ENCODE measurements at places on chromosomes 2 and 18.

DNA sequence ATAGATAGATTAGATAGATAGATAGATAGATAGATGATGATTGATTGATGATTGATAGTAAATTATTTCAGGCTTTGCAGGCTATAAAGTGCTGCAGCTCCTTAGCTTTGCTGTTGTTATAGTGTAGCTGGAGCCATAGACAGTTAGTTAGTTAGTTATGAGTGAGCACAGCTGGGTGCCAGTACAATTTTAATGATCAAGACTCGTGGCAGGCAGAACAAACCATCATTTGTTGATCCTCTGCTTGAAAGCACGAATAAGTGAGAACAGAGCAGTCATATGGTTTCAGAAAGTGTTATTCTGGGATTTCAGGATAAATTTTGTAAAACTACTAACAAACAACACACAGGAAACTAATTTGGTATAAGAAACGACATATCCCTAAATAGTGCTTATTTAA, 53.9 kb downstream of the THOC1 start:
- DNase-seq: no peak

DNA sequence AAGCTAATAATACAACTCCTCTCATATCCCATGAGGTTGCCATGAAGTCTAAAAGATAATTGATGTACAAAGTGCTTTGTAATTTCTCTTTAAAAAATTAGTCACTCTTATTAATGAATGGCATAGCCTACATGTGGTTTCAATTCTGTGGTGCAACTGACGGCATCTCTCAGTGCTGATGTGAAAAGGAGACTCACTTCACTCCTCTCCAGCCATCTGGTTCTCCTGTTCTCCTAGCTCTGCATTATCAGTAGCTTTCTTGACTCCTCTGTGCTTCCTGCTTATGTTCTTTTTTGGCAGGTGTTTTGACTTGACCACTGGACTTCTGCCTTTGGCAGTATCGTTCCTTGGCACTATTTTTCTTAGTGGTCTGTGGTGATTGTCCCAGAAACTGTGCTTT, 134.9 kb upstream of the ZFP36L2 start:
- no peak for DNase-seq

- no peak for DNase-seq
Measured at GRCh38 chr2:221156062-221156734, 415.9 kb downstream of the EPHA4 start.

GRCh38 chr2:129203331-129203730, 776.1 kb upstream of the RAB6C start:
- no peak for DNase-seq

GRCh38 chr2:140041811-140042210, 1261.6 kb upstream of the NXPH2 start:
- no peak for DNase-seq

DNA sequence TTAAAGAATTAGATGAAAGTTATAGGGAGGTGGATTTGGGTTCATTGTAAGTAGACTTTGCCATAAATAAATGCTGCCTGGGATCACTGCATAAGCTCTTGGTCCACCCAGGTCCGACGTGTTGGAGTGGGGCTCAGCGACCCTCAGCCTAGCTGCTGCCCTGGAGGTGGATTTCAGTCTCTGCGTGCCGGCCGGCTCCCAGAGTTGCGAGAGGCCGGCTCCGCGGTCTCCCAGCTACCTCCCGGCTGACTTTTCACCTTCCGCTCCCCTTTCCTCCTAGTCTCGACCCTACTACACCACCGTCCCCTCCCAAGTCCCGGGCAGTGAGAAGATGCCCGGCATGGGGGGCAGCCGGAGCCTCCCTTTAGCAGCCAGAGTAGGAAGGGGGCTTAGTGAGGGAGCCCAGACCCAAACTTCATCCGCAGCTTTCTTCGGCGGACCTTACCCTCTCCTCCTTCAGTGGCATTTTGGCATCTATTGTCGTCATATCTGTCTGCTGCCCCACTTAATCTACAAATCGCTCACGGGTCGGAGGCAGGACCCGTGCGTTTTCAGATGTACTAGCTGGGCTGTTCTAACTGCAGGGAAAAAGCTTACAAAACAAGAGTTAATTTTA, 8.1 kb downstream of the EMX1 start:
- no peak for DNase-seq

- DNase-seq: no peak
Measured at GRCh38 chr2:45003579-45004551, 5.4 kb downstream of the SIX2 start.

DNA sequence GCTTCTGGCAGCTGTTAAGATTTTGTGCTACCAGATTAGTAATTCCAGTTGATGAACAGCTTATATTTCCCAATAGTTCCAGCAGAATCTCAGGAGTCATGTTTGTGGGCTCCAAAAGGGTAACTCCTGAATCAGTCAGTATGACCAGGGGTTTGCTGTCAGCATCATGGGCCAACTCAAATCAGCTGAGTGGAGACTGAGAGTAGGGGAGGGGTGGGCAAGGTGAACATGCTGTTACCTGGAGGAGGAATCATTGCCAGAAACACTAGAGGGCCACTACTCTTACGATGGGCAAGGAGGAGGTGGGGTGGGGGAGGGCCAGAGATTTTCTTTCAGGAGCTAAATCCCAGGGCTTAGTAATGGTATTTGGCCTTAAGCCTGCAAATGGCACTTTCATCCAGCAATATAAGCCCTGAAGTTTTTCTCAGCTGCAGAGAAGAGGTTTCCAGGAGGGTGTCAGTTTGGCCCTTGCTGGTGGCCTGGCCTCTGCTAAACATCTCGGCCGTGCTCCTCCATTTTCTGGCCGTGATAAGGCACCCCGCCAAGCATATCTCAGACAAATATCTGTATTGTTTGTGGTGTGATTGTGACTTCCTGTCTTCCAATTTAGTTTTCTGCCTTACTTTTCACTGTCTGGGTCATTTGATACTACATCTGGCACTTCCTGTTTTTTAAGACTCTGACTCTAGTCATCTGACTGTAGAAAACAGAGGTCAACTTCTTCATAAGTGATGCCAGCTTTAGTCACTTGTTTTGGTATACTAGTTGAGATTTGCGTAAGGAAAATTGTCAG, 120.5 kb upstream of the CXCR4 start:
- no peak for DNase-seq

Measured in omental fat pad (tissue), 4 donors.